ENCODE measurements at places on chromosomes 3 and 15. TPM values are rescaled to one million over a fixed set of nuclear protein-coding genes. Genes with fewer than 3 reads are reported as not detected.

The CHAC1 gene
- polyA plus RNA-seq = not detected

The ZPLD1 gene
- not detected for polyA plus RNA-seq

The GPR62 gene
- polyA plus RNA-seq = 0.08 TPM

The SLC15A2 gene
- 0.46 TPM for polyA plus RNA-seq

The SRPRB gene
- 43.1 TPM for polyA plus RNA-seq

The AHSG gene
- polyA plus RNA-seq = not detected

The VGLL3 gene
- polyA plus RNA-seq = not detected

DNA sequence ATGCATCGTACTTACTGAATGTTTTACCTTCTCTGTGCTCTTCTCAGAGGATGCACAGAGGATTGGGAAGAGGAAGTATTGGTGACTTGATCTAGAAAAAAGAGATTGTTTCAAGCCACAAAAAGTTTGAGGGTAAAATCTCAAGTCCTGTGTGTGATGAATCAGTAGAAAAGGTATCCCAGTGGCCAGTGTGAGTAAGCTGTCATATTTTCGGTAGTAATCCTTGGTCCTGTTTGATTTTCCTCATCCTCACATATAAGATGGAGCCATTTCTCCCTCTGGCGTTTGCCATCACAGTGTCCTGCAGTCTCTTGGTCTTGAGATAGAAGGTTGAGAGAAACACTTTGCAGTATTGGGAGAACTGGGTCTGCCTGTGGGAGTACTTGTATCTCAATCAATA, 166.8 kb downstream of the LPP start:
- DNase-seq = no peak

DNA sequence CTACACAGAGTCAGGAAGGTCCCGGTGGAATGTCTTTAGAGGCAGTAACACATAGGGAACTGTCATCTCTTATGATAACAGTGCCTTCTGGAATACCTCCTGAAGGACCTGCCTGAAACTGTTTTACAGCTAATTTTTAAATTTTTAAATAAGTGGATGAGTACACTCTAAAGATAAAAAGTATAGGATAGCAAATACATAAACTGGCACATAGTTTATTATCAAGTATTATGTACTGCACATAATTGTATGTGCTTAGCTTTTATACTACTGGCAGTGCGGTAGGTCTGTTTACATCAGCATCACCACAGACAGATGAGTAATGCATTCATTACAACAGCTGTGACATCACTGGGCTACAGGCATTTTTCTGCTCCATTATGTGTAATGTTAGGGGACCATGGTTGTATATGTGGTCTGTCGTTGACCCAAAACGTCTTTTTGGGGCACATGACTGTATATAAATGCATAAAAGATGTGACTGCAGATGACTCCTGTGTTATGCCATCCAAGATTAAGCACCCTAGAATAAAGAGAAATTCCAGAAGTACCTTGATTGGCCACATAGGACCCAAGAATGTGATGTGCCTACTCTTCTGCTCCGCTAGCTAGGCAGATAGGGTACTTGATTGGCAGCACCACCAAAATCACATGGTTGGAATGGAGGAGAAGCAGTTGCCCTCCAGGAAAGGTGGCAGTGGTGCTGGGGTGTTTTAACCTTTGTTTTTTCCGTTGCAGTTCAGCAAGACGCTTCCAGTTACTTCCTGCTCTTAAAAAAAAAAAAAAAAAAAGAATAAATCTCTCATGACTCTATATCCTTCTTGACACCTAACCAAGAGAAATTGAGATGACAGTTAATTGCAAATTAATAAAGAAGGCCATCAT, 3.3 kb downstream of the VPS8 start:
- peak; percentile 74 for DNase-seq

- no peak for DNase-seq
Measured at GRCh38 chr3:175260145-175260794, 401.1 kb downstream of the NAALADL2 start.

DNA sequence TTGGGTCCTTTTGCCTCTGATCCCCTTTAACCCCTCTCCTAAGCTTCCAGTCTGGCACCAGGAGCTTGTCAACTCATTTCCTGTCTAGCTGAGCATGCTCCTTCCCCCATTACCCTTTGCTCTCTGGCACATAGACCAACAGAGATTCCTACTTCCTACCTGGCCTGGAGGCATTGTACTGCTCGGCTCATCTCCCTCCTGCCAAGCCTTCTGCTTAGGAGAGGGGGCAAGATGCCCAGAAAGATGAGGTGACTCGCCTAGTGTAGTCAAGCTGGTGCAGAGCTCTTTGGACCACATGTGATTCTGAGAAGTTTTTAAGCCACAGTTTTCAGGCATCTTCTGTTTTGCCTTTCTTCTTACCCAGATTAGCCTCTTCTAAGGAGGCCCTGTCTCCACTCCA, 95.4 kb downstream of the ZNF621 start:
- no peak for DNase-seq

GRCh38 chr3:196563721-196564225, 4.6 kb downstream of the WDR53 start:
- no peak for DNase-seq

GRCh38 chr3:30646181-30646876, 39.9 kb downstream of the TGFBR2 start:
- no peak for DNase-seq

DNA sequence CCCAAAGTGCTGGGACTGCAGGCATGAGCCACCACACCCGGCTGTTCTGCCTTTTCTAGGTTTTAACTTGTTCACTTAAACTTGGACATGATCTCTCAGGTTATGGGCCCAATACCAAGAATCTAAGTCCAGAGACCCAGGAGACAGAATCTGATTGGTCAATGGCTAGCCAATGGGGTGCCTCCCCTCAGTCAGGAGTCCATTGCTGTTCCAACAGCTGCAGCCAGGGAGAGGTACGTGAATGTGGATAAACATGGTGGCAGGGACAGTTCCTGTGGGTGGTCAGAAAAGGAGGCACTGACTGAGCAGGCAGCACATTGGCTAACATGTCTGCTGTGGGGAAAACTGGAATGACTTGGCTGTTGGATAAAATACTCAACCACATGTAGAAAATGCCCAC, 140.3 kb downstream of the RPLP1 start:
- DNase-seq = no peak

DNA sequence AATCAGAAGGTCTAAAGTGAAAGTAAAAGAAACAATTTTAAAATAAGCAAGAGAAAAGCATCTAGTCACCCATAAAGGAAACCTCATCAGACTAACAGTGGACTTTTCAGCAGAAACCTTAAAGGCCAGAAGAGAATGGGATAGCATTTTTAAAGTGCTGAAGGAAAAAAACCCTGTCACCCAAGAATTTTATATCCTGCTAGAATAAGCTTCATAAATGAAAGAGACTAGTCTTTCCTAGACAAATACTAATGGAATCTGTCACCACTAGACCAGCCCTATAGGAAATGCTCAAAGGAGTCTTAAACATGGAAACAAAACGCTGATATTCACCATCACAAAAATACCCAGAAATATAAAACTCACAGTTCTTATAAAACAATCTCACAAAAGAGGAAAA, 46.9 kb downstream of the TAMM41 start:
- no peak for DNase-seq

DNA sequence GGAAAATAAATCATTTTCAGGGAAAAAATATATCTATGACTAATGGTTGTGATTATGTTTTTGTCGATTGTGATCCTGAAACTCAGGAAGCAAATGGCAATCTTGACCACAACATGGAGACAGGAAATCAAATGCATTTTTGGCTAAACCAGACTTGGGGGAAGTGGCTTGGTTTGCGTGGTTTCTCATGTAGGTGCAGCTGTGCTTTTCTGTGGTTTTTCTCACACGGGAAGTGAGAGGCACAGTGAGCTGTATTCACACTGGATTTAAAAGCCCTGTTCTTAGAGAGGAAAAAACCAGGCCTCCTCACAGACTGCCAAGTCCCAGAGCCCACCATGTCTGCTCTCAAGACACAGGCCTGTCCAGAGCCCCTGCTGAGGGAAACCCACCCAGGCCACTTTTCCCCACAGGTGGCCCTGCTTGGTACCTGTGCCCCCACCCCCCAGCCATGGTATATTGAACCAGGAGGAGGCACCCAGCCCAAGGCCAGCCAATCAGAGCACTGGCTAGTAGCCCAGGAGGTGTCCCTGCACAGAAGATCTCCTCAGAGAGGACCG, 46.1 kb downstream of the BTD start:
- peak; percentile 70 for DNase-seq

GRCh38 chr3:13083898-13084297, 10.7 kb upstream of the IQSEC1 start:
- DNase-seq = no peak

GRCh38 chr3:31670136-31670535, 137.4 kb downstream of the STT3B start:
- no peak for DNase-seq

DNA sequence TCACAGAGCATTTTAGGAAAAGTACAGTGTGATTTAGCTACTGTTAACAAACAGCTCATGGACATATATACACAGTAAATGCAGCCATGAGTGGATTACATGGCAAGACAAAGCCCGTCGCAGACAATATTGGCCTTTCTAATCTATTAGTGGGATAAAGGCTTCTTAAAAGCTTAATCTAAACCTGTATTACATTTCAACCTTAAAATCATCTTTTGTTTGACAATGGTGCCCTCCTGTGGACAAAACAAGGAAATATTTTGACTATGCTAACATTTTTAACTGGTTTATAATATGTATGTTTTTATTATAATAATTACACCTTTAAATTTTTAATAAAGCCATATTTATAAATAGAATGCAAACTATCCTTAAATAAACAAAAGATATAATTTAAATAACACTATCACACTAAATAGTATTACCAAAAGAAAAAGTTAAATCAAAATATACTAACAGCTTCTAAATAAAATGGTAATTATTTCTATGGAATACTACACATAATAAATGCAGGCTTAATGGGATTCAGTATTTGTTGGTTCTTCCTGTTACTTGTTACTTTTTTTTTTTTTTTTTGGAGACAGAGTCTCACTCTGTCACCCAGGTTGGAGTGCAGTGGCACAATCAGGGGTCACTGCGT, 38.6 kb downstream of the TAFA4 start:
- peak; percentile 42 for DNase-seq

DNA sequence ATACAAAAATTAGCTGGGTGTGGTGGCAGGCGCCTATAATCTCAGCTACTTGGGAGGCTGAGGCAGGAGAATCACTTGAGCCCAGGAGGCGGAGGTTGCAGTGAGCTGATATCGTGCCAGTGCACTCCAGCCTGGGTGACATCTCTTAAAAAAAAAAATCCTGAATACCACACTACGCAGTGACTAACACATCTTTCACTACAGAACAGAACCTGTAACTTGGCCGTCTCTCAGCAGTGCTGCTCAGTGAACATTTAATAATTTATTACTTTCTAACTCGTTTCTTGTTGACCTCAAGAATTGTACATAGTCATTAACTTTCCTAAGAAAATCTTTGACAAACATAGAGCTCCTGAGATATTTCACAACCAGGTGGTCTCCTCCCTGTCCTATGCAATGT, 3.8 kb downstream of the GREM1 start:
- DNase-seq = no peak

DNA sequence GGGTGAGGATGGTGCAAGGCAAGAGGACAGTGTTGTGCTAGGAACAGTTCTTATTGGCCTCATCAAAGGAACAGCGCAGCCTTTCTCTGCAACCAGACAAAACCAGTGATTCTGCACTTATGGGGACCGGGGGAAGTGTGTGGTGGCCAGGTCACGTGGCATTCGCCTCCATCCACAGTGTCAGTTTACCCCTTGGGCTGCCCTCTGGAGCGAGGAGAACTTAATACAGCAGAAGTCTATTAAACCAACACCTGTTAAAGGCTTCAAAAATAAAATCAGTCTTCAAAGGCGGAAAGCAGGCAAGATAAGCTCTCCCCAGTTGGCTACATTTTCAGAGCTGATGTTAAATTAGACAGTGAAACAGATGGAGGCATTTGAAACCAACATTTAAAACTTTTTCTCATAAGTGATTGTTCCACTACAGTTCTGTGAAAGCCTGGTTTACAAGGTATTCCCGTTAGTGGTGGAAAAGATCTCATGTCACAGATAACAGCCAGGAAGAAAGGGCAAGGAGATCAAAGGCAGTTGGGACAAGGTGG, 75.2 kb downstream of the LRIG1 start:
- DNase-seq = no peak

GRCh38 chr15:79094611-79095021, 4.0 kb upstream of the RASGRF1 start:
- DNase-seq = no peak

DNA sequence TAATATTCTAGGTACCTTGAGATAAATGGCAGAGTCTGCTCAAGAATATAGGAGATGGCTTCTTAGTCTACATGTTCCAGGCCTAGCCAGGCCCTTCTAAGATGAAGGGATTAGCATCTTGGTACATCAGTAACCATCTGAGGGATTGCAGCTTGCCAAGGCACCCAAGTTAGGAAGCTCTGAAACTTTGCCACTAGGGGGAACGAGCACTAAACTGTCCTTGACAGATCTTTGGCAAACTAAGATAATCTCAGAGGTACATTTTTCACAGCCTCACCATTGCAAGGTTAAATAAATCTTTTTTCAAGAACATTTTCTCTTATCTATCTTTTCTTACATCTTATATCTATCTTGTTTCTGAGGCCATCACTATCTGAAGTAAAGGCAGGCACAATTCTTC, 351.2 kb downstream of the RAP2B start:
- DNase-seq = no peak

- DNase-seq = no peak
Measured at GRCh38 chr3:117228466-117228865, 518.9 kb downstream of the TUSC7 start.

GRCh38 chr15:43511012-43511885, 6.2 kb upstream of the MAP1A start:
- no peak for DNase-seq

DNA sequence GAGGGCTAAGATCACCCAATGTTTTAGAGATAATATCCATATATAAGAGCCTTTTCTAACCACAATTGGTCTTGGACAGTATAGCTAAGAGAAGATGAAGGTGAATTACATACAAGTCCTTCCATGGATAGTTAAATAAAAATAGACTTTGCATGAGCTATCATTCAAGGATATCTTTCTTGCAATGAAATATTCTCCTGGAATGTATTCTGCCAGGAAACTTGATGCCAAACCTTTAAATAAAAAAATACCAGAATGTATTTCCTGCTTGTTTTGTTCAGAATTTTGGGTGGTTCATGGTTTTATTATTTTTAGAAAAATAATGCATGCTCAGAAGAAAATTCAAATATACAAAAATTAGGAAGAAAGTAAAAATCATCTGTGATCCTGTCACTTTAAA, 88.8 kb upstream of the PPIB start:
- no peak for DNase-seq

DNA sequence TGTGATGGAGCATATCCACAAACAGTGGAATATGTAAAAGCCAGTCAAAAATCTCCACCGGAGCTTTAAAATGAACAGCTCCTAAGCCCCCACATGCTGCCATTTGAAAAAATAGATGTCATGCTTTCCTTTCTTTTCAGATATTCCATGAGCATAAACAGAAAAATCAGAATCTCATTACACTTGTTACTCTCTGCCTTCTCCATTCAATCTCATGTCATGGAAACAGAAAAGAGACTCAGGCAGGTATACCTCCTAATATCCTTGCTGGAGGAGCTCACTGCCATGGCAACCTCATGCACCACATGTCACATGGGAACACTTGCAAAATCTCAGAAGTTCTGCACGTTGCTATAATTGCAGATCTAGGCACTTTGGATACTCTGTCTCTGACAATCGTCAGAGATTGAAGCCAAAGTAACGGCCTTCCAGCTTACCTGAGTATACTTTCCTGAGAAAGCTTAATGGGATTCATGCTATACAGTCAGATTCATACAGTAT, 317.0 kb upstream of the ADAMTS9 start:
- no peak for DNase-seq

- DNase-seq = no peak
Measured at GRCh38 chr15:82064824-82065223, 19.0 kb upstream of the MEX3B start.

Measured in naive thymus-derived CD4-positive, alpha-beta T cell (primary cell).